G401 (cell line): ENCODE measurements at places on chromosomes 11 and 22.

GRCh38 chr11:79675081-79675480 lies 234.3 kb upstream of the TENM4 start:
- no peak for DNase-seq

DNA sequence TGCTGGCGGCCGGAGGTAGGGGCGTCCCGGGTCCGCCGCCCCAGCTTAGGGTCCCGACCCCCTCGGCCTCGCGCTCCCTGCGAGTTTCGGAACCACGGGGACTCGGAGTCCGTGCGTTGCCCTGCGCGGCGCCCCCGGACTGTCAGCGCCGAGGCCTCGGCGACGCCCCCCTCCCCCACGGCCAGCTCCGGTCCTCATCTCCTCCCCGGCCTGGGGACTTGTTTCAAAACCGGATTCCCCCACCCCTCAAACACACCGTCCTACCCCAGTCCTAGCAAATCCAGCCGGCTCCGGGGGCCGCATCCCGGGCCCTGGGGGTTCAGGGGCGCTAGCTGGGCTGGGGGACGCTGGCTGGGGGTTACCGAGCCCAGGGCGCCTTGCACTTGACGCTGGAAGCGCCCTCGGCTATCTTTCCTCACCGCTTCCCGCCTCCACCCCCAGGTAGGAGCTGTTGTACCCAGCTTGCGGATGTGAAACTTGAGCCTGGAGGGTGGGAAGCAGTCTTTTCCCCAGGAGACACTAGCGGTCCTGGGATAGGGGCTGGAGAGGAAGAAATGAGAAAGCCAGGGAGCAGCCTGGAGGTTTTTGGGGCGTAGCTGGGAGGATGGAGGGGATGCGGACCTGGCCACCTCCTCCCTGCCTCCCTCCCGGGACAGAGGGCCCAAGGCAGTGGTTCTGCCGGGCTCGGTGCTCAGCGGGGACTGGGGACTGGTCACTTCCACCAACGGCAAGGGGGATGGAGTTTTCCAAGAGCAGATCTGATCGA lies 550 bp downstream of the FBLN1 start:
- no peak for DNase-seq

DNA sequence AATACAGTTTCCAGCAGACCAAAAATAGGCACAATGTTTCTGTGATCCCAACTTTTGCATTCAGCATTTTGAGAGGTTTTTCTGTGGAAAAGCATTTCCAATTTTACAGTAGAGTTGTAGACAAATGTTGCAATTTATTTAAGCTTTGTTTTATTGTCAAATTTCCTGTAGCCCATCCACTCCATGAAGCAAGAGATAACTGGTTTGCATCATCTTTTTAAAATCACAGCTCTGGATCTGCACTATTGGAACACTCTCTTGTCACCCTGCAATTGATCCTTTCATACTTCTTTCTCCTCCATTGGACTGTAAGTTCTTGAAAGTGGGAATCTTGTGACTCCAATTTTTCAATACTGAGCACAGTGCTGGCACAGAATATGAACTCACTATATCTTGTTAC lies 86.0 kb downstream of the MAML2 start:
- no peak for DNase-seq

DNA sequence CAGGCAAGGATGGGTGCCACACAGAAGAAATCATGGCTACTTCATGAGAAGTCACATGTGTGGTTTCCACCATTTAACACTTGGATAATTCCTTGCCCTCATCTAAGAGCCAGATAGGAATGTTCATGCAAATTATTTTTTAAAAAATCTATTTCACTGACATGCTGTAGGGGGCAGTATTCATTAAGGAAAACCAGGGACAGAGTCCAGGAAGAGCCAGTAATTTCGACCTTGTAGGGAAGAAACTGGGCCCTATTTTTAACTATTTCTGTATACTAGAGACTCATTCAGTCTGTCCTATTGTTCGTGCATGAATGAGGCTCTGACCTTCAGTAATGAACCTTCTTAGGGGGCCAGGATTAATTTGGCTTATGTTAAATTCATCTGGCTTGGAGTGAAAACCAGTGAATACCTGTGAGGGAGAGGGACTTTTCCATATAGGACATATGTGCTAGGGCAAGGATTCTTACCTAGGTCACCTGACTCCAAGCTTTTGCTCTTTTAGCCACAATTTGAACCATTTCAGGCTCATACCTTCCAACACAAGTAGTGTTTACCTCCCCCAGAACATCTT lies 192.7 kb downstream of the NAV2 start:
- peak; percentile 67 for DNase-seq
